ENCODE measurements at places on chromosomes 4 and X.

GRCh38 chrX:20362268-20363267, 95.9 kb upstream of the RPS6KA3 start:
- peak; percentile 30 for DNase-seq

DNA sequence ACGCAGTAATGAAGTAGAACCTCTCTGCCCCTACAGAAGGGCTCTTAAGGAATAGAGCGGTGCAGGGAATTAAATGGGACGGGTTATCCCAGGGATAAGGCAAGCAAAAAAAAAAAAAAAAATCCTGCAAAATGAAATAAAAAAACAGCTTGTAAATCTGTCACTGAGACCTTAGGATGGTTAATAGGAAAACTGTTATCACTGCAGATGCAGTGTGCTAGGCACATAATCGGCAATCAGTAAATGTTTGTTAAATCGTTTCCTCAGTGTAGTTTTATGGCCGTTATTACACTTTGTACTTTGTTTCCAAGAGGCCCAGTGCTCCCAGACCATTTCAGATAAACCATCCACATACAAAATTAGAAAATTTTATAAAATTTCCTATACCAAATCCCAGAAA, 1.0 kb downstream of the HNRNPH2 start:
- DNase-seq: no peak

- DNase-seq: no peak
These were observed 81.7 kb downstream of the SLC10A7 start for GRCh38 chr4:146439999-146440398.

DNA sequence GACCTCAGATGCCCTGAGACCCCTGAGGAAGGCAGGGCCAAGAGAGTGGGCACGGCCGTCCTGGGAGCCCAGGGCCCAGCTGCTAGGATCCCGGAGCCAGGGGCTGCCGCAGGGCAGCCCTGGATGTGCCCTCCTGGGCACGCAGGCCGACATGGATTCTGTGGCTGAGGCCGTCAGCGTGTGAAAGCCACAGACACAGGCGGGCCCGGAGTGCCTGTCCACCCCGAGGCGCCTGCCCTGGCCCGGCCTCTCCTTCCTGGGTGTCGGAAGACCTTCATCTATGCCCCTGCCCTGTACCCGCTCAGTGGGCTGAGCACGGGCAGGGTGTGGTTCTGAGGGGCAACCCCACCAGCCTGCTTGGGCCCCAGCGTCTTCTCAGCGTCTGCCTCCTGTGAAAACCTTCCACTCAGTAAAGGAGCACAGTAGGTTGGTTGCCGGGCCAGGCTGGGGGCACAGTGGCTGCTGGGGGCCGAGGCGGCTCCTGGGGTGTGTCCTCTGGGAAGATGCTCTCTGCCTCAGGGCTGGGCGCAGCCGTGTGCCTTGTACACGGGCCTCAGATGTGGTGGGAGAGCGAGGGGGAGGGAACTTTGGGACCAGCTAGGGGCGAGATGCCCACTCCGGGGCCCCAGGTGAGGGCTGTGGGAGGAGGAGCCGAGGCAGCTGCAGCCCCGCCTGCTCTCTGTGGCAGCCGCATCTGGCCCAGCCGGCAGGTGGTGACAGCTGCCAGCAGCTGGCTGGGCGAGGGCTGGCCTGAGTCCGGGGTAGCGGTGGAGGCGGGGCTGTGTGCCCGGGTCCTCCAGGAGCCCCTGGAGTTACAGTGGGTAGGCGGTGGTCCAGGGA, 20.8 kb downstream of the FGFRL1 start:
- no peak for DNase-seq

- peak; percentile 73 for DNase-seq
These were observed 65.9 kb downstream of the EFNB1 start for GRCh38 chrX:68894513-68895340.

GRCh38 chr4:54593795-54594322, 63.9 kb upstream of the KIT start:
- no peak for DNase-seq

- DNase-seq: no peak
These were observed 55.2 kb downstream of the CLOCK start for GRCh38 chr4:55491486-55491885.

GRCh38 chr4:2068566-2068965, 9.4 kb downstream of the NAT8L start:
- DNase-seq: no peak

Data from NCI-H1105 (cell line).